CD4-positive, alpha-beta T cell treated with Interleukin-12 subunit alpha and Interleukin-12 subunit beta, for 1 hour (primary cell): ENCODE measurements at places on chromosomes 2 and 18.

DNA sequence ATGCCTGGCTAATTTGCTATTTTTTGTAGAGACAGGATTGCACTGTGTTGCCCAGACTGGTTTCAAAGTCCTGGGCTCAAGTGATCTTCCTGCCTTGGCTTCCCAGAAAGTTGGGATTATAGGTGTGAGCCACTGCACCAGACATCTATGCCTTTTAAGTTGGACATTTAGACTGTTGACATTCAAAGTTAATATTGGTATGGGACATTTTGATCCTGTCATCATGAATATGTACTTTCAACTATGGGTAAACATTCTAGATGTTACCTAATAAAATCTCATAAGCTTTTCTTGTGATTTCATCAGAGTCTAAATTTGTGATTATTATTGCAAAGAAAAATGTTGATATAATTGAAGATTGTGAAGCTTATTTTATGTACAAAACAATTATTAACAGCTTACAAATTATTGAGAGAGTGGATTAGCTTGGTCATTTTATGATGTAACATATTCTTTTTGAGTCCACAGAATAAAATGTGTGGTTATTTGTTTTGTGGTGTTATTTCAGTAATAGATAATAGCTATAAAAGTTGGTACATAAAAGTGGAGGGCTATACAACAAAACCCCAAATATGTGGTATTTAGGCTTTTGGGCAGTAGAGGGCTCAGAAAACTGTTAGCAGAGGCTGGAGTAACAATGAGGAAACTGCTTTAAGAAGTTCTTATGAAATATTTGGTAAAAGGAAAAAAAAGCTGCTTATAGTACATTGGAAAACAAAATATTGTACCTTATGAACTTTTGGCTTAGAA, 41.4 kb downstream of the STARD6 start:
- DNase-seq = no peak

DNA sequence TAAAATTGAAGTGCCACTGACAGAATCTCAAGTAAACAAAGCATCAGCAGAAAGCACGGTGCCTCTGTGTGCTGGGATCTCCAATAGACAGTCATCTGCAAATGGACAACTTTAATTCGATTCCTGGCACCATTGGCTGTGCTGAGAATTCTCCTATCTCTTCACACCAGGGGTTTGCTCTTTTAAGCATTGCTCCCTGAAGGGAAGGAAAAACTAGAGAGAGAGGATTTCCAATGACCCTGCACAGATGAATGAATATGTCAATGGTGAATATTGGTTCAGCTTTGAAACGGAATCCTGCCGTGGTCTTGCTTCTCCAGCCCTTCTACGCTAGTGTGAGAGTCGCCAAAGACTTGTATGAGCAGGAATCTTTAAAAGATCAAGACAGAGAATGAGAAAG, 97.9 kb downstream of the FIGN start:
- no peak for DNase-seq

- DNase-seq = no peak
These were observed 484.4 kb downstream of the ZNF804A start for GRCh38 chr2:185082749-185083148.

DNA sequence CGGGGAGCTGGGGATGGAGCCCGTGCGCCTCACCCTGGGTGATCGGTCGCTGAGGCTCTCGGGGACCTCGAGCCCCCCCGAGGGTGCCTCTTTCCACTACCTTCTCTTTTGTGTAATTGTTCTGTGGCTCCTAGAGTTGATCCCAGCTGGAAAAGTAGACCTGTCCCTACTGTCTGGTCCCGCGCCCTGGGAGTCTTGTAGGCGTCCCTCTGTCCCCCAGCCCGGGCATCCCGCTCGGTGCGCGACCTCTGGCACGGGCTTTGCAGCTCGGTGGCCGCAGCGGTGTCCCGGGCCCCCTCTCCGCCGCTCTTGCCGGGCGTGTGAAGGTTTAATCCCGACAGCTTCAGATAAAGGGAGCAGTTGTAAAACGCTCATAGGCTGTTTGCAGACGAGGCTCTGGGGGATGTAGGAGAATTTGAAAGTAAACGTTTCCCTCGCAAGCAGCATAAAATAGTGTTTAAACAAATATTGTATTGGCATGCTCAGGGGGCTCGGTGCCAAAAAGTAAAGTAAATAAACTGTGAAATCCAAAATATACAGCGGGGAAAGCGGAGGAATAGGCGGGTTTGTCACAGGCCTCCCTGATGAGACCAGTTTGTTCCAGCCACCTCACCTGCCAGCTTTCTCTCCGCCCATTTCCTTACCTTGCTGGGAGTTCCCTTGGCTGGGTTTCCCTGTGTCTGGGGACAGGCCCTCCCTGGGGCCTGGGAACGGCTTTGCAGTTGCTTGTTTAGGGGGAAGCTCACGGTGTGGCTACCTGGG, 1.9 kb downstream of the GLI2 start:
- no peak for DNase-seq

DNA sequence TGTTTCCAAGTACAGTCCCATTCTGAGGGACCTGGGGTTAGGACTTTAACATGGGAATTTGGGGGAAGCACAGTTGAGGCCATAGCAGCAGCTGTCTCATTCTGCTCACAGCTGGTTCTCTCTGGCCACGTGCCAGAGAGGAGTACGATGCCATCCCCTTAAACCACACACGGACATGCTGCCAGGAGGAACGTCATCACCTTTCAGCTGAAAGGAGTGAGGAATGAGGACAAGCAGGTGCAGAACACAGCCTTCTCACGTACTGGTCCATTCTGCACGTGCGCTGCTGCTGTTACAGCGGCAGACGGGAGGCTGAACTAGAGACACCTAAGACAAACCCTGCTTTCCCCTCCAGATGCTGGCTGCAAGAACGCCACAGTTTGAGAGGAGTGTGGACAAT, 33.5 kb downstream of the ODC1 start:
- DNase-seq = no peak
